ENCODE measurements at places on chromosomes 3 and 15.

DNA sequence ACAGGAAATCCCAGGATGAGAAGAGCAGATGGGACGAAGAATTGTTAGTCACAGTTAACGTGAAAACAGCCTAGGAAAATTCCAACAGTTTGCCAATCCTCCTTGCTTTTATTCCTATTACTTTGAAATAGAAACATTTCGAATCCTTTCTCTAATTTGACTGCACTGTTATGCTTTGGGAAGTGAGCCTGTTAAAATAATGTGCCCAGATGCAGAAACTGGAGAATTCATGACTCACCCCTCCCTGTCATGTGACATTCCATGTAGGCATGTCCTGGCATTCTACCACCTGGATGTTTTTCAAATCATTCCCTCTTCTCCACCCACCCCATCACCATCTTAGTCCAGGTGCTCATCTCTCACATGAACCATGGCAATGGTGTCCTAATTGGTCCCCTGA is 107.3 kb downstream of the MINAR1 start:
- no peak for DNase-seq

GRCh38 chr15:46856839-46857502 is 860.3 kb upstream of the SEMA6D start:
- peak; percentile 11 for DNase-seq

- no peak for DNase-seq
These were observed 59.3 kb upstream of the ADCY5 start for GRCh38 chr3:123508178-123508577.

GRCh38 chr3:192916371-192917027 is 1.2 kb downstream of the MB21D2 start:
- peak; percentile 41 for DNase-seq

- DNase-seq: no peak
These were observed 20.8 kb downstream of the UBE2E1 start for GRCh38 chr3:23826382-23827064.

- DNase-seq: no peak
These were observed 2.8 kb downstream of the MYZAP start for GRCh38 chr15:57594479-57594878.

GRCh38 chr3:71500696-71501095 is 82.8 kb downstream of the FOXP1 start:
- DNase-seq: no peak

DNA sequence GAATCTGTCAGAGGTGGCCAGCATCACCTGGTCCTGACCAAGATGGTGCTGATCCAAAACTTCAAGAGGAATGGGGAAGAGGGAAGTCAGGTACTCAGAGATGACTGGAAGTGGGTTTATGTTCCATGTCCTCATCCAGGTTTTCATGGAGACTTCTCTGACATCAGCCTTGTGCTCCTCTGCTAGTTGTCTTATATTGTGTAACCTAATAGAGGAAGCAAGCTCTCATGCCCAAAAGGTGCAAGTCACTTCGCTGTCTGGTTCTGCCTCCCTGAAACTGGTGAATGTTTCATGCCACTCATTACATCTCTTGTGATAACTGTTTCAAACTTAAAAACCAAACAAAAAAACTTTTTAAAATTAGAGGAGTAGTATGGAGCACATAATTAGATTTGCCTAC is 127.2 kb upstream of the MANF start:
- no peak for DNase-seq

- DNase-seq: no peak
These were observed 35.5 kb downstream of the MRAS start for GRCh38 chr3:138383715-138384465.

DNA sequence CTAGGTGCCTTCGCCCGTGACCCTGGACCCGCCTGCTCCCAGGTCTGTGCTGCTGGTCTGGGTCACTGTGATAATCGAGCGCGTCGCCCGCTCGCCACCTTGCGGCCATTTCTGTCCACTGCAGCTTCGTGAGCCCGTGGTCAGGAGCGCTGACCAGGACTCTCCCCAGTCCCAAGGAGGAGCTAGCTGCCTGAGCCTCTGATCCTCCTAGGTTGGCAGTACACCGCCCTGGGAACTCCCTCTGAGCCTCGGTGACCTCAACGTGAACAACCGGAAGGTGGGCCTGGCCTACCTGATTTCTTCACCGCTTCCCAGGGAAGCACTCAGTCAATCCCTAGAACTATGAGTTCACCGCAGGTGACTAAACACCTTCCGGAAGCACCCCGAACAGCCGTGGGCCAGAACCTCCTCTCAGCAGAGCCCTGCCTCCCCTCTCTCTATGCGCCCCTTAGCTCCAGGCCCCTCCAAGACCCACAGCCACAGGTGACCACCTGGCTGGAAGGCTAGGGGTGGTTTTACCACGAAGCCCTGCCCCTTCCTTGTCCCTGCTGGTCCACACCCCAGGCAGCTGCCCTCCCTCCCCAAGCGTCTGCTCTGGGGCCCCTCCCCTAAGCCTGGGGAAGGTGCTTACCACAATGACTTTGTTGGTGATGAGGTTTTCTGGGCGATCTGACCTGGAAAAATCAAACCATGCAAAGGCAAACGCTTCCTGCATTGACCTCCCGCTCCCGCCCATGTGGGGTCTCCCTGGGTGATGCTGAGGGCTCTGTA is 9.7 kb downstream of the PLA2G4D start:
- peak; percentile 77 for DNase-seq

- DNase-seq: peak; percentile 52
These were observed 236.3 kb downstream of the MEX3B start for GRCh38 chr15:81809543-81809942.

DNA sequence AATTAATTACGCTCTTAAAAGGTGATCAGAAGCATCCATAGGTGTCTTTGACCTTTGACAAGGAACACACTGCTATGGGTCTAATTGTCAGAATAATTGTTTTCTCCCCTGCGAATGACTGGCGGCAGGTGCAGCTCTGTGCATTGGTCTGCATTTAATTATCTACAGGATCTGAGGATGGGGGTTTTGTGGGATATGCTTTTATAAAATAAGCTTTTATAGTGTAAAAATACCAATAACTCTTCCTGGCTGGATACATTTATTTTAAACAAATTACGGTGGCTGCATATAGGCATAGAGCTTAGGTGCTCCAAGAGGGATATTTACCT is 201.6 kb upstream of the RGMA start:
- no peak for DNase-seq

- DNase-seq: no peak
These were observed 42.9 kb downstream of the SMAD3 start for GRCh38 chr15:67108122-67108961.

GRCh38 chr3:175215833-175216232 is 356.7 kb downstream of the NAALADL2 start:
- DNase-seq: no peak

GRCh38 chr3:31057891-31058290 is 163.4 kb upstream of the GADL1 start:
- no peak for DNase-seq

DNA sequence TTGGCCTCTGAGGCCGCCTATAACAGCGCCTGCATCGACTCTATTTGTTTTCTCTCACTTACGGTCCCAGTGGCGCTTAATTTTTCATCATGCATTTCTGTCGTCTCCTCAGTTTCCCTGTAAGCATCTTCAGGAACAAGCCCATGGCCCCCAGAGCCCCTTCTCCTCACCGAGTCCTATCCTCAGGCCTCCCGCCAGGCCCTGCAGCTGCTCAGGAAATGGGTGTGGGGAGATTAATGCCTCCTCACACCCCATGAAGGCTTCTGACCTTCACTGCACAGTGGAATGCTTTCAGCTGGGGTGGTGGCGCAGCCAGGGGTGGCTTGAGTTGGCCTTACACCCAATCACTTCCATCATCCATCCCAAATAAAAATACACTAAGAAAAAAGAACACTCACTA is 260.4 kb downstream of the FAM43A start:
- no peak for DNase-seq

DNA sequence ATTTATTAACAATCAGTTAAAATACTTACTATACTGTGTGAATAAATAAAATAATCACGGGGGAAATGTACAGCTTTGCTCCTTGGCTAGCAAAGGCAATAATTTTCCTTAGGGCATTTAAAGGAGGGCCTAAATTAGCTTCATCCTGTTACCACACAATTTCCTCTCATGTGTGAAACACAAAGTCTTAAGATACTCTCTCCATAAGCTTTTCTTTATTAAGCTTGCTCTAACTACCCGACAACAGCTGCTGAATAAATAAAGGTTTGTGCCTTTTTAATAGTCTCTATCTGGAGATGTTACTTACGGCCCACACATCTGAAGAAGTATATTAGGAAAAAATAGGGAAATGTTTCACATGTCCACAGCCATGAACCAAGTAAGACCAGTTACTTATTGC is 29.7 kb downstream of the ZNF106 start:
- DNase-seq: no peak

DNA sequence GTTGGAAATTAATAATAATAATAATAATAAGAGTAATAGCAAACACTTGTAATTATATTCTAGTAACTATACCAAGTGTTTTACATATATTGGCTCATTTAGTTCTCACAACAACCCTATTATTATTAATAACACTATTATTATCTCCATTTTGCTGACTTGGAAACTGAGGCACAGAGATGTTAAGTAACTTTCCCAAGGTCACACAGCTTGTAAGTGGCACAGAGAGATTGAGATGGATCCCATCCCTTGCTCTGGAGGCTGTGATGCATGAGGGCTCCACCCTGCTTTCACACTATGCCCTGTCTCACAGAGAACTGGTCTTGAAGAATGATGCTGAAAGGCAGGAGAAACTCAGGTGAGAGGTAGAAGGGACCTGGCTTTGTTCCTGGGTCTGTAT is 31.9 kb downstream of the TRIM42 start:
- DNase-seq: no peak

DNA sequence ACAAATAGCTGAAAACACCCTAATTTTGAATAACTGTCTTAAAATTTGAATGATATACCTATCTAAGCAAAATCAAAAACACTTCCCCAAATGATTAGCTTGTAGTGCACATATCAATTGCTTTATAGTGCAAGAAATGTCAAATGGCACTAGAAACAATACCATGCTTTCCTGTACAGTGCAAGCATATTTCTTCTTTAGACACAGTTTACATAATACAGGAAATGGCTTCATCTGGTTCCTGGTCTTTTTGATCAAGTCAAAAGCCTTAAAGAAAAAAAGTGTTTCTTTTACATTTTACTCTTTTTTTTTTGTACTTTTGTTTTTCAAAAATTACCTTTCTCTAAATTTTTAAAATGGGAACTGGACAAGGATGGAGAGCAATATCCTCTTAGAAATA is 352.1 kb downstream of the MECOM start:
- no peak for DNase-seq

DNA sequence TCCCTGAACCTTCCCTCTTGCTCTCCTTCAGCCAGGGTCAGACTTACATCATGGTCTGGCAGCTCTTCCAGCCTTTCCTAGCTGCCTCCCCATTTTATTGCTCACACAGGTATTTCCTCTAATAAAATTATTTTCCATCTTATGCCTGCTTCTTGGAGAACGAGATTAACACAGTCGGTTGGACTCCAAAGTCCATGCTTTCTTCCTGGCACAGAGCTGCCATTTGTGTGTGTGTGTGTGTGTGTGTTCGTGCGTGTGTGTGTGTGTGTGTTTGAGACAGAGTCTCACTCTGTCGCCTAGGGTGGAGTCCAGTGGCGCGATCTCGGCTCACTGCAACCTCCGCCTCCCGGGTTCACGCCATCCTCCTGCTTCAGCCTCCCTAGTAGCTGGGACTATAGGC is 15.5 kb downstream of the FSD2 start:
- DNase-seq: no peak

DNA sequence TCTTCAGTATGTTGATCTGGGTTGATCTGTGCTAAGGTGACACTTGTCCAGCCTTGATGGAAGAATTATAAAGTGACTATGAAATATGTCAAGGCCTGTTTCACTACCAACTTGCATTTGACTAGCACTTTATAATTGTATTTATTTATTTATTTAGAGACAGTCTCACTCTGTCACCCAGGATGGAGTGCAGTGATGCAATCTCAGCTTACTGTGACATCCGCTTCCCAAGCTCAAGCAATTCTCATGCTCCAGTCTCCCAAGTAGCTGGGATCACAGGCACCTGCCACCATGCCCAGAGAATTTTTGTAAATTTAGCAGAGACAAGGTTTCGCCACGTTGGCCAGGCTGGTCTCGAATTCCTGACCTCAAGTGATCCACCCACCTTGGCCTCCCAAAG is 25.5 kb upstream of the LACTB start:
- no peak for DNase-seq

DNA sequence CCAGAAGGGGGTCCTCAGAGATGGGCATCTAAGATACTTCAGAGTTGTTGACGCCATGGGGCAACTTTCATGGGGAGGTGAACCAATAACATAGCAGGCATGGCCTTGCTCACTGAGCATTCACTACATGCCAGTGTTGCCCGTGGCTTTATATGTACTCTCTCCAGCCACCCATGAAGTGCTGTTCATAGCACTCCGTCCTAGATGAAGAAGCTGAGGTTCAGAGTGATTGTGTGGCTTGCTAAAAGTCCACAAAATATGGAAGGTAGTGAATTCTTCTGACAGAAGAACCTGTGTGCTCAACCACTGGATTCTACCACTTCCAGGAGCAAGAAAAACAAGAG is 9.8 kb upstream of the SEMA4B start:
- DNase-seq: no peak

- DNase-seq: no peak
These were observed 144.6 kb upstream of the IL12A start for GRCh38 chr3:159843840-159844730.

DNA sequence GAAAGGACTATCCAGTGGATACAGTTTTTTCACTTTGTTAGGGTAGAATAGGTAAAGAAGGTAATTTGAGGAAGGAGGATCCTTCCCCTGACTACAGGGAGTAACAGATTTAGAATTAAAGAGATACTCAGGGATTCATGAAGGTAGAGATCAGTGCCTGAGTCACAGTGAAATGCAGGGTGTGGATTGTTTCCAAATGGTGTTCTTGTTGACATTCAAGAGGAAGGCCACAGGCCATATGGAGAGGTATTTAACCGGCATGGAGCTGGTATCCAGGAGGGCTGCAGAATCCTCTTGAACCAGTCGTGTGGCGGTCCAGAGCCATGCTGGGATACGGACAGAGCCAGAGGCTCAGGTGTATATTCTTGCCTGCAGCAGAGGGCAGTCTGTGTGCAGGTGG is 28.2 kb downstream of the GYG1 start:
- DNase-seq: no peak

- DNase-seq: no peak
These were observed 804 bp upstream of the BRPF1 start for GRCh38 chr3:9730657-9731205.

DNA sequence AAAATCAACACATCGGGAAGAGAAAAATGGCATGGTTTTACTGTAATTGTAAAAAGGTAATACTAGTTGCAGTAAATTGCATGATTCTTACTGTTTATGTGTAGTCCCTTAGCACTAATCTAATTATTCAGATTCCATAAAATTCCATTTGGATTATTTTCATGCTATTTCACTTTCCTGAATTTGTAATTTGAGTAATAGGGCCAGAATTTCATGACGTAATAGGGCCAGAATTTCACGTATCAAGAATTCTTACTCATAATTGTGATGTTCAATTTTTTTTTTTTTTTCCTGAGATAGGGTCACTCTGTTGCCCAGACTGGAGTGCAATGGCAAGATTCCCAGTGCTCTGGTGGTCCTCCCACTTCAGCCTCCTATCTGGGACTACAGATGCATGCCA is 2.9 kb upstream of the U2SURP start:
- no peak for DNase-seq
